ENCODE measurements at places on chromosomes 2 and 18.

- no peak for DNase-seq
These were observed 34.8 kb downstream of the LBH start for GRCh38 chr2:30266051-30266621.

- peak; percentile 26 for DNase-seq
These were observed at the start of gene SLC4A3 for GRCh38 chr2:219627103-219628100. SLC4A3 (plus strand) TSS chr2:219627630; CDS start chr2:219627993, 363 bp downstream.

GRCh38 chr2:226583715-226584114, 215.9 kb downstream of the IRS1 start:
- no peak for DNase-seq

GRCh38 chr2:111120253-111121027, at the start of gene BCL2L11:
BCL2L11 (plus strand) TSS chr2:111120914; CDS start chr2:111123746, 2,832 bp downstream.
- peak; percentile 86 for DNase-seq

- peak; percentile 40 for DNase-seq
These were observed 26.6 kb upstream of the LANCL1 start for GRCh38 chr2:210503001-210503623.
